ENCODE measurements at places on chromosomes 5 and 9. TPM values are rescaled to one million over a fixed set of nuclear protein-coding genes. Genes with fewer than 3 reads are reported as not detected.

- H3K36me3 ChIP-seq = peaks cover 22% of the 10 kb centered on the region
- peak overlapping the region; percentile 85 for H3K27ac ChIP-seq
- peaks cover 50% of the 10 kb centered on the region for H3K4me1 ChIP-seq
- peak overlapping the region; percentile 98 for H3K4me3 ChIP-seq
- peaks cover 21% of the 10 kb centered on the region for H3K27me3 ChIP-seq
These were observed 3.0 kb downstream of the RNF145 start for GRCh38 chr5:159206368-159206767.

DNA sequence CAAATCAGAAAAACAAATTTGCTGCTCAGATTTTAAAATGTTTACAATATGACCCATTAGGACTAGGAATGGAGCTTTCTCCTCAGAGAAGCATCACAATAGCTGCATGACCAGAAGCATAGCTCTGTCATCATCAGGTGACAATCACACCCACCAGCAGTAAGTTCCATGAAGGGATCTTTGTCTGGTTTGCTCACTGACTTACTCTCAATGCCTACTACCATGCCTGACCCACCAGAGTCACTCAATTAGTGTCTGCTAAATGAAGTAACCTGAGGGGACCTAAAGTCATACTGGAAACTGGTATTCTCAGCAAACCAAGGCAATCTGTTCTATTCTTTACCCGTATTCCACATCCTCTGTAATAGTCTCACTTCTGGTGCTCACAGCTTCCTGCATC lies 7.7 kb downstream of the ERMP1 start:
- H3K27me3 ChIP-seq = peaks cover 1% of the 10 kb centered on the region
- peaks cover 4% of the 10 kb centered on the region for H3K36me3 ChIP-seq
- DNase-seq = no peak

DNA sequence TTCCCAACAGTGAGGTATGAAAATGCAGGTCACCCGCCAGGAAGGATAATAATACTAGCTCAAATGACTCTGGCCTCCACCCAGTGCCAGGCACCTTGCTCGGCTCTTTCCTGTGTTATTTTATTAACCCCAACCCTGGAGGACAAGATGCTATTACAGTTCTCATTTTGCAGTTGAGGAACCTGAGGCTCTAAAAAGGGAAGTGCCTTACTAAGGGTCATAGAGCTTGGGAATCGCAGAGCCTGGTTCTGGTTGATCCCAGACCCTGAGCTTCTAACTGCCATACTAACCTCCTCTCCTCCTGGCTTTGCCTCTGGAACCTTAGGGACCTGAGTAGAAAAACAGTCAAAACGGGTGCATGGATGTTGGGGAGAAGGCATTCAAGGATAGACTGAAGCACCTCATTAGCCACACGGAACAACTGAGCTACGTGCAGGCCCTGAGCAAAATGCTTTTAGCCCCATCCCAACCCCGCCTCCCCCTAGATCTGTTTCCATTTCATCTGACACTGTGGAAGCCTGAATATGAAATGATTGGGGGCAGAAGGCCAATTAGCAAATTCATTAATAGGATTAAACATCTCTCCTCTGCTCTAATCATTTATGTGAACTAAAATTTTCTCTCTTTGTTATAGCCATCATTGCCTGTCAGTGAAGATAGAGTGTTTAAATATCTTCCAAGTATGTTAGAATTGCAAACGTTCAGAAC lies 7.9 kb downstream of the KCNIP1 start:
- H3K4me3 ChIP-seq = no peak overlapping the region
- H3K27ac ChIP-seq = no peak overlapping the region
- H3K27me3 ChIP-seq = no peaks in the 10 kb centered on the region
- H3K4me1 ChIP-seq = peaks cover 2% of the 10 kb centered on the region
- no peaks in the 10 kb centered on the region for H3K36me3 ChIP-seq

GRCh38 chr5:148998174-148998797 lies 64.6 kb downstream of the SH3TC2 start:
- peak; percentile 39 for DNase-seq
- no peaks in the 10 kb centered on the region for H3K4me1 ChIP-seq
- H3K27me3 ChIP-seq = peaks cover 2% of the 10 kb centered on the region
- no peaks in the 10 kb centered on the region for H3K36me3 ChIP-seq

- DNase-seq = no peak
- H3K36me3 ChIP-seq = peaks cover 13% of the 10 kb centered on the region
- H3K27ac ChIP-seq = no peak overlapping the region
These were observed 25.7 kb downstream of the SLC46A2 start for GRCh38 chr9:112864982-112865381.

DNA sequence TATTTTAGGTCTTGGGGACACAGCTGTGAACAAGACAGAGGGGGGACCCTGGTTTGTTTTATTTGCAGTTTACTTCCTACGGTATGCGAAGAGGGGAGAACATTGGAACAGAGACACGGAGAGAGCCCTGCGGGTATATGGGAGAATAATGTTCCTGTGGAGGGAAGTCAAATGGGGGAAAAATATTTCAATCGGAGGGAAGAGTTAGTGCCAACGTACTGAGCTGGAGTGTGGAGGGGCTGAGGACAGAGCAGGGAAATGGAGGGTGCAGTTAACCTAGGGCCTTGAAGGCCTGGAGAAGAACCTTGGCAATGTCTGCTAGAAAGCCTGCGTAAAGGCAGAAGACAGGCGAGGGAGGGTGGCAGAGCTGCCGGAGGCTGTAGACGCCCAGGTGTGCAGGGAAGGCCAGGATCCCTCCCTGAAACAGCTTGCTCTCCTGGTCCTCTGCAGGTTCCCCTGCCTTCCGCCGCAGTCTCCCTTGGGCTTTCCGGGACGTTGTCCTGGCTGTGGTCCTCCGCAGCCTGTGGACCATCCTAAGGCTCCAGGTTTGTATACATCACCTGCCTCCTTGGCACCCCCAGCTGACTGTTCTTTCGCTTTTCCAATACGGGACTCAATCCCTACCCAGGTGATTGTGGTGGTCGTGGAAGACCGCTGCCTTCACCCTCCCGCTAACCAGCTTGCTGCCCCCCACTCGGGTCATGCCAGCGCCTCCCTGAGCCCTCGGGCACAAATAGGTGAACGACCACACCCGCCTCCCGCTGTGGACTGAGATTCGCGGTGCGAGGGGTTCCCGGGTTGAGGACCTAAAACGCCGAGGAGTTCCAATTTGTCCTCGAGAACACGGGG lies 1.9 kb upstream of the RACK1 start:
- peak overlapping the region; percentile 94 for H3K27ac ChIP-seq
- DNase-seq = no peak
- H3K4me1 ChIP-seq = peaks cover 61% of the 10 kb centered on the region
- H3K4me3 ChIP-seq = peak overlapping the region; percentile 92

DNA sequence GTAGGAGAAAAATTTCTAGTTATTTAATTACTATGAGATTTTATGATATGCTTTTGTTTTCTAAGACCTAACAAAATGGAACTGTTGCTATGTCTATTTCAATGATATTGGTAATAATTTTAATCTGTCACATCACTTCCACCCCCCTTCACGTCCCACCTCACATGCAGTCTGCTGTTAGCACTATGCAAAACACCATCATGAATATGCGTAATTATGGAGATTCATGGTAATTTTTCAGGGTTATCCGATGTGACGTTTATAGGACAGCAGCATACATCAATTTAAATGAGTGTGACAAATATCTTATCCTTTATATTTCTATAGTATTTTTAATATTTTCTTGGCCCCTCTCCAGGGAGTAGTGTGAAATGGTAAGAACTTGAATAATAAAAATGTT lies 283.8 kb upstream of the TMEM161B start:
- H3K4me1 ChIP-seq = peaks cover 7% of the 10 kb centered on the region
- H3K27me3 ChIP-seq = no peaks in the 10 kb centered on the region
- H3K4me3 ChIP-seq = no peak overlapping the region
- no peaks in the 10 kb centered on the region for H3K36me3 ChIP-seq

GRCh38 chr9:34419716-34420504 lies 38.5 kb downstream of the FAM219A start:
- H3K36me3 ChIP-seq = peaks cover 15% of the 10 kb centered on the region
- H3K27ac ChIP-seq = no peak overlapping the region
- peaks cover 3% of the 10 kb centered on the region for H3K27me3 ChIP-seq
- no peak overlapping the region for H3K4me3 ChIP-seq

DNA sequence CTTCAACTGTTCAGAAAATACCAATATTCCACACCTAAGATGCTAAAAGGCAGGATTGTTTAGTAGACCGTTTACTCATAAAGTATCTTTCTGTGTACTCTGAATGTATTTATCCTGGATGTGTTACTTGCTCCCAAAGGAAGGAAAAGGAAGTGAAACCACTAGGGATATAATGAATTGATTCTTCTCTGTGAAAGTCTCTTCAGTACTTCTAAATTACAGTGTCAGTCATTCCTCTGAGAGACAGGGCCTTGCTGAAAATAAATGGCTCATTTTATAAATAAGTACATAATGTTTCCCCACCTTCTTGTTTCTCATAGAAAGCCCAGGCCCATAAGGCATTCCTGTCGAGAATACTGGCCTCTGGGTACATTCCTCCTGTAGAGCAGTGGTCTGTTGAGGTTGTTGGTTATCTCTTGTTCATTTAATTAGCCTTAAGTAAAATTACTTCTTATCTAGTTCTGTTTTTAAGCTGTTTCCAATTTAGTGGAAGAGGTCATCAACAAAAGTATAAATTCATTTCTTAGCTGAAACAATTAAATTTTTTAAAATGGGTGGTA lies 1.6 kb downstream of the HAPLN1 start:
- peaks cover 7% of the 10 kb centered on the region for H3K27me3 ChIP-seq
- peaks cover 31% of the 10 kb centered on the region for H3K4me1 ChIP-seq
- H3K4me3 ChIP-seq = peak overlapping the region; percentile 68
- no peak for DNase-seq
- no peak overlapping the region for H3K27ac ChIP-seq

DNA sequence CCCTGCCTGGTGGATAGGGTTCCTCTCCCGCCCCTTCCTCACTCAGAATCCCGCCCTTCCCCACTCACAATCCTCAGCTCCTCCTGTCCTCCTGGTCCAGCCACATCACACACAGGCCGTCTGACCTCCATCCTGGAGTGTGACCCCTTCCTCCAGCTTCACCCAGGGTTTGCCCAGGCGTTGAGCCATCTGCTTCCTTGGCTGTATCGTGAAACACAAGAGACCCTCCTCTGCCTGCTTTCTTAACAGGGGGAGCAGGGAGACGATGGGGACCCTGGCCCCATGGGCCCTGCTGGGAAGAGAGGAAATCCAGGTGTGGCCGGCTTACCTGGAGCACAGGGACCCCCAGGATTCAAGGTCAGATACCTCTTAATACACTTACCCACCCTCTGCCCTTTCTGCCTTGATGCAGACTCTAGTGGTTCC lies 32.3 kb upstream of the ORM1 start:
- H3K27me3 ChIP-seq = peaks cover 3% of the 10 kb centered on the region
- H3K4me1 ChIP-seq = peaks cover 10% of the 10 kb centered on the region
- no peak for DNase-seq
- peaks cover 41% of the 10 kb centered on the region for H3K36me3 ChIP-seq

DNA sequence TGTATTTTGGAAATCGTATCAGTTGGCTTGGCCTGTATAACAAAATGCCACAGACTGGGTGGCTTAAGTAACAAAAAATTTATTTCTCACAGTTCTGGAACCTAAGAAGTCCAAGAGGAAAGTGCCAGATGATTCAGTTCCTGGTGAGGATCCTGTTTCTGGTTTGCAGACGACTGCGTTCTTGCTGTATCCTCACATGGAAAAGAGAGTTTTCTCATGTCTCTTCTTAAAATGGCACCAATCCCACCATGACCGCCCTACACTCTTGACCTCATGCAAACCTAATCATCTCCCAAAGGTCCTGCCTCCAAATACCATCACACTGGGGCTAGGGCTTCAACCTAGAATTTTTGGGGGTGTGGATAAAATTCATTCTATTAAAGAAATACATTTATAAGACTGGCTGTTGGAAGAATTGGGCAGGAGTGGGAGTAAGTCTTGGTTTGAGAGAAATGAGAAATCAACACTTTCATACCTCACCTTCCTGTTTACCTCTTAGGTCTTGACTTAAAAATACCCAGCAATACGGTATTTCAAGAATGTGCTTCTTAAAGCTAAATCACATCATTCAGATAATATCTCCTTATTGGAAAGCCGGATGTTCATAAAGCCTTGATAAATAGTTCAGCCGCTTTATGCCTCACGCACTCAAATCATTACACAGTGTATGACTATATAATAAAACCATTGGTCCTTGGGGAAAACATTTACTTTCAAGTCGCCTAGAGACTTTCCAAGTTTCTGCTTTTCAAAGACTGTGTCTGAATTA lies 28.7 kb downstream of the PTTG1 start:
- no peak overlapping the region for H3K27ac ChIP-seq
- H3K36me3 ChIP-seq = no peaks in the 10 kb centered on the region
- peaks cover 14% of the 10 kb centered on the region for H3K4me1 ChIP-seq
- no peak for DNase-seq
- H3K4me3 ChIP-seq = no peak overlapping the region

DNA sequence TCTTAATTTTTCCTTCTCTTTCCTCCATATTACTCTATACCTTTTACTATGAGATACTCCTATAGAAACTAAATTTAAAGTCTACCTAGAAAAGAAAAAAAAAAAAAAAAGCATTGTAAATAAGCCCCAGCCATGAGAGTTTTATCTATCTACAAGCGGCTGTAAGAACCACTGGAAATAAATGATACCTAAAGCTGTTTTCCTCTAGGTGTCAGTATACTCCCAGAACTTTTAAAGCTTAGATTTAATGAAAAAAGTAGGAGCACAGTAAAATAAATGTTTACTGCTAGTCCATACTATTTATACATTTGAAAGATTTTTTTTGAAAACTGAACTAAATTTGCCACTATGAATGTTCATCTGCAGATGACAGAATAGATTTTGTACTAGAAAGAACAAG lies 26.2 kb downstream of the TYRP1 start:
- H3K4me3 ChIP-seq = no peak overlapping the region
- H3K36me3 ChIP-seq = no peaks in the 10 kb centered on the region
- no peaks in the 10 kb centered on the region for H3K27me3 ChIP-seq
- no peak for DNase-seq
- H3K27ac ChIP-seq = no peak overlapping the region
- H3K4me1 ChIP-seq = peaks cover 17% of the 10 kb centered on the region

DNA sequence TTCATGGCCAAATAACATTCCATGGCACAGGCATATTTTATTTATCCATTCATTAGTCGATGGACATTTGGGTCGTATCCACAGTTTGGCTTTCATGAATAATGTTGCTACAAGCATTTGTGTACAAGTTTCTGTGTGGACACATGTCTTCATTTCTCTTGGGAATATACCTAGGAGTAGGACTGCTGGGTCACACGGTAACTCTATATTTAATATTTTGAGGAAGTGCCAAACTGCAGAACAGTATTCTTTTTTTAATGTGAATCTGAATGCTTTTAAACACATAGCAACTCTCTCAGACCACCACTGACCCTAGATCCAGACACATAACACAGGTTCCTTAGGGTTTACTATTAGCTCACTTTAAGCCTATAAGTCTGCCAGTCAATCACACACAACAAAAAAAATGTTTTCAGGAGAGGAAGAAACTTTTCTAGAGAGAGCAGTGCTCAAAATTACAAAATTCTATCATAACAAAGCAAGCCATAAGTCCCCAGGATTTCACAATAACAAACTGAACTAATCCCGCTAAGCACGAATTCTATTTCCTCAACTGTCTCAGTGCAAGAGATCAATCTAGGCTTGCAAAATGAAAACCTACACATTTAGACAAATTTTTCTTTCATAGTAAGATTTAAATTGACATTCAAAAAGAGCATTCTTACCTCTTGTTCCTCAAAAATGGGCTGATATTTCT lies 41.8 kb upstream of the GABBR2 start:
- no peak overlapping the region for H3K27ac ChIP-seq
- no peak overlapping the region for H3K4me3 ChIP-seq
- no peaks in the 10 kb centered on the region for H3K27me3 ChIP-seq

The FREM1 gene
- 2.9 TPM for total RNA-seq

The NUDT12 gene
- total RNA-seq = 6.1 TPM

The FBXL7 gene
- 63.8 TPM for total RNA-seq

The SLC25A46 gene
- total RNA-seq = 31.6 TPM

The PDE6A gene
- total RNA-seq = not detected

The COL15A1 gene
- total RNA-seq = 24.0 TPM

Measured in endothelial cell (in vitro differentiated cells).